ENCODE measurements at places on chromosomes 1 and 21.

- DNase-seq: no peak
These were observed 20.9 kb upstream of the PPIE start for GRCh38 chr1:39717809-39718208.

DNA sequence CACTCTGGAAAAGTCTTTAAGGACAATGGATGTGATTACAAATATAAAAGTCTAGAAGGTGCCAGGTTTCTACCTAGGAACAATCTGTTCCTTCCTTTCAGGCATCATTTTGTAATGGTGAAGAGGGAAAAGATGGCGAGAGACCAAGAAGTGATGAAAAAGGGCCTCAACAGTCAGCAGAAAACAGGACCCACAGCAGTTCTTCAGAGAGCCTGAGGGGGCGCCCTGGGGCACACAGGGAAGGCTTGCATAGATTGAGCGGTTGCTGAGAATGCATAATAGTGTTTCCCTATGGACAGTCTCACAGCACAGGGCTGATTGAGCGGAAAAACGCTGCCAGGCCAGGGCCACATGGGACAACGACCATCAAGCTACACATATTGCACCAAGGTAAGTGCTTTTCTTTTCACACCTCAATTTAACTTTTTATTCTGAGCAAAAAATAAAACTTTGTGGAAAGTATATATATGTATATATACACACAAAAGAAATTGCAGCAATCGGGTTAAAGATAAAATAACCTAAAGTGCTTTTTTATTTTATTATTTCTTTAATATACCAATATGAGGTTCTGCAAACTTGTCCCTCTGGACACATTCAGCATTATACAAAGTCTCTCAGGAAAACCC lies 3.1 kb upstream of the YRDC start:
- no peak for DNase-seq

GRCh38 chr1:181134543-181135436 lies 46.3 kb downstream of the IER5 start:
- DNase-seq: no peak

DNA sequence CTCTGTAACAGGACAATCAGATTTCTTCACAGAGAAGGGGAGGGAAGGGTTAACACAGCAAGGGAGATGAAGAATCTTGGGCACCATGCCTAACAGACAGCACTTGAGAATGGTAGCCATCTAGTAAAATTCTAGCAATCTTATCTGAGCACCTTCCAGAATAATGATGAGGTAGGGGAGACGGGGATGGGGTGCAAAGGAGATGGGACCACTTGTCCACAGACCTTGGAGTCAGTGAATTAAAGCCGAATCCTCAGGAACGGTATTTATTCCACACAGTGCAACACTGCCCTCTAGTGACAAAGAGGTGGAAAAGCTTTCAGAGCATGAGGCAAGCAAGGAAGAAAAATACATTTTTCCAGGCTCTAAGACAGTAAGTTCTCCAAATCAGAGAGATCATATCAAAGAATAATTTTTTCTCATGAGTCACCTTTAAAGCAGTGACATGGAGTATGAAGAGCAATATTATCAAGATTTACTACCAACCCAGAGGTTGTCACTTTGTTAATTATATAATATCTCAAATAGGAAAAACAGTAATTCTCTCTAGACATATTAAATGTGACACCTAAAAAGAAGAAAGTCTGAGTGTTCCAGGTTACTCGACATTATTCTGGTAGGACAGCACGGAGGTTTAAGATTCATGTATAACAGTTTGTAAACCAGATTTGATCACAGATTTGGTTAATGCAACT lies 43.3 kb upstream of the LPAR3 start:
- DNase-seq: no peak

DNA sequence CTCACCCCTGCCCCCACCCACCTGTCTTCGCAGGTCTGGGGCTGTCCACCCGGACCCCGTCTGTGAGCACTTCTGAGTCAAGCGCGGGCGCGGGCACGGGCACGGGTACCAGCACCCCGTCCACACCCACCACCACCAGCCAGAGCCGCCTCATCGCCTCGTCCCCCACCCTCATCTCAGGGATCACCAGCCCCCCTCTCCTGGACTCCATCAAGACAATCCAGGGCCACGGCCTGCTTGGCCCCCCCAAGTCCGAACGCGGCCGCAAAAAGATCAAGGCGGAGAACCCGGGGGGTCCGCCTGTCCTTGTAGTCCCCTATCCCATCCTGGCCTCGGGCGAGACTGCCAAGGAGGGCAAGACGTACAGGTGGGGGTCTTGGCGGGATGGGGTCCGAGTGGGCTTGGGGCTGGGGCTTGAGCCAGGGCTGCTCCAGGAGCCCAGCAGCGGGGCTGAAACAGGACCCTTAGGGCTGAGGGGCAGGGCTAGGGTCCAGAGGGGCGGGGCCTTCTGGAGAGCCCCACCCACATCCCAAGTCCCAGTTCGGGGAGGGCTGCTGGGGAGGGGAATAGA lies 23.9 kb downstream of the ZNF362 start:
- no peak for DNase-seq

DNA sequence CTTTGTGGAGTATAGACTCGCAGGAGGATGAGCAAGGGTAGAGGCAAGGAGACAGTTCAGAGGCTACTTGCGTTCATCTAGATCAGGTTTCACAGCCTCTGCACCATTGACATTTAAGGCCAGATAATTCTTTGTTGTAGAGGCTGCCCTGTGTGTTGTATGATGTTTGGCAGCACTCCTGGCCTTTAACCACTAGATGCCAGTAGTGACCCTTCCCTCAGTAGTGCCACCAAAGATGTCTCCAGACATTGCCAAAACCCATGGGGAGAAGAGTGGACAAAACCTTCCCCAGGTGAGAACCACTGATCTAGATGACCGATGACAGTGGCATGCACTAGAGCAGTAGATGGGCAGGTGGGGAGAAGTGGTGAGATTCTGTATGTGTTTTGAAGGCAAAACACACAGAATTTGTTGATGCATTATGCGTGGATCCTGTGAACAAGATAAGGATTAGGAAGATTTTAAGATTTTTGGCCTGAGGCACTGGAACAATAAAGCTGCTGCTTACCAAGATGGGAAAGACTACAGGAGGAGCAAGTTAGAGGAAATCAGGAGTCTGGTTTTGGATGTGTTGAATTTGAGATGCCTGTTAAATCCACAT lies 9.9 kb upstream of the COG2 start:
- no peak for DNase-seq

Data from activated naive CD4-positive, alpha-beta T cell (primary cell).